Coronary artery (tissue), 2 donors: ENCODE measurements at places on chromosomes 11 and 22.

GRCh38 chr11:117328375-117329010 is 839 bp downstream of the CEP164 start:
- DNase-seq: no peak

DNA sequence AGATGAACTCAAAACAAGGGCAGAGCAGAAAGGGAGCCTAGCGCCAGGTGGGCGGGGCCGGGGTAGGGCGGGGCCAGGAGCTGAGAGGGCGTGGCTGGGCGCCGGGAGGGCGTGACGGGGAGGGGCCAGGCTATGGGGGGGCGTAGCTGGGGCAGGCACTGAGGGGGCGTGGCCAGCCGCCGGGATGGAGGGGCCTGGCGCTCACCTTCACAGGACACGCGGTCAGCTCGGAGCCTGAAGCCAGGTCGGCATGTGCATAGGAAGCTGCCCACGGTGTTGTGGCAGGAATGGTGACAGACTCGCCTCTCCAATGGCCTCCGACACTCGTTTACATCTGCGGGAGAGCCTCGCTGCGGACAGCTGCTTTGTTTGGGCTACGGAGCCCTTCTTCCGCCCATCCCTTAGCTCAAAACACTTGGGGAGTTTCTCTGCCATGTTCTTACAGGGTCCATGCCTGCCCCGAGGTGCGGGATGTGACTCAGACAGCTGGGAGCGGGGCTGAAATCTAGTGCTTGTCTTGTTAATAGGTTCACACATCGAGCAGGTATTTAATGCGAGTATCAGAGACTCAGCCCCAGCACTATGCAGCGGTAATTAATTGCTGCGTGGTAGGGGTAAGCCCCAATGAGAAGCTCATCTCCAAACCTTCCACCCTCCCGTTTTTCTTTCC is 13.4 kb downstream of the VWCE start:
- no peak for DNase-seq

GRCh38 chr11:109993786-109994185 is 99.4 kb upstream of the ZC3H12C start:
- DNase-seq: no peak

DNA sequence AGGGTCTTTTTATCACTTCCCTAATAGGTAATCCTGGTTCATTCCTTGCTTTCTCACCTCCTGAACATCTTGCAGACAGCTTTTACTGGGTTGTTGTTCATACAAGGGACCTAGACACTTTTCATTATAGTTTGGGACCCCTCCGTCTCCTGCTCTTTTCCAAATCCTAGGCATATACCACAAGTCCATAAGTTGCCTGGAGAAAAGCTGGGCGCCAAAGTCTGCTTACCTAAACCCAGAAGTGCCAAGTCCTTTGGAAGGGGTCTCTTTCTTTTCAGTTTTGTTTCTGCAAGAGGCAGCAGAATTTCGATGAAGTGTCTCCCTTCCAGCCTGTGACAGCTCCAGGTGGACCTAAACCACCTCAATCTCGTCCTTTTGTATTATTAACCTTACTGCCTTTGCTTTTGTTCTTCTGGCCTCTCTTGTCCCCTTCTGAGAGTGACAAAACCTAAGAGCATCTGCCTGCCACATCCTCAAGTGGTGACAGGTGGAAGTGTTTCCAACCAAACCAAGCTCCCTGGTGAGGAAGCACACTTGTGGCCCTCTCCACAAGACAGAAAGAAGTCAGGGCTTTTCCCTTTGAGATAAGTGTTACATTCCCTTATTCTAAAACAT is 19.5 kb upstream of the P2RY6 start:
- peak; percentile 53 for DNase-seq

GRCh38 chr11:84558085-84558905 is 1068.8 kb downstream of the DLG2 start:
- no peak for DNase-seq

DNA sequence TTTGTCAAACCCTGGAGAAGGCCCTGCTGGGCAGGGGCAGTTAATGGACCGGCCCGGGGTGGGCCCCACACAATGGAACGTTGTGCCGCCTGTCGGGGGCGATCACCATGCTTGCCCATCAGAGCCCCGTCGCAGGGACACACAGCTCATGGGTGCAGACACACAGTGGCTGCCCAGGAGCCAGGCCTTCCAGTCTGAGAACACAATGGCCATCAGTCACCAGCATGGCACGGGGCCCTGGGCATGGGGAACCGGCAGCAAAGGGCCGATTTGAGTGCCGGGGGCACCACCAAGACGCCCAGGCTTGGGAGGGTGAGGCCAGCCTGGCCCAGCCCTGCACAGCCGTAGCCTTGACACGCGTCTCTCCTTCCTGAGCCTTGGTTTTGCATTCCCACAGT is 7.1 kb downstream of the LINC01488 start:
- no peak for DNase-seq

- no peak for DNase-seq
Observed at GRCh38 chr11:79466411-79466810, 25.6 kb upstream of the TENM4 start.

DNA sequence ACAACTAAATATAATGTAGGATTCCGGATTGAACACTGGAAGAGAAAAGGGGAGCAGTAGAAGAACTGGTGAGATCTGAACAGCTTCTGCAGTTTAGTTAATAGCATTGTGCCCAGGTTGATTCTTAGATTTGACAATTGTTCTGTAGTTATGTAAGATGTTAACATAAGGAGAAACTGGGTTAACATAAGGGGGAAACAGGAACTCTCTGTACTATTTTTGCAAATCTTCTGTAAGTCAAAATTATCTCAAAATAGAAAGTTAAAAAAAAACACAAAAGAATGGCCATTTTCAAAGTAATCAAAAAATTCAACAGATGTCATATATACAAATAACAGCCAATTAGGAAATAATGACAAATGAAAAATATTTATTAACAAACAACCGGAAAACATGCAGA is 18.7 kb upstream of the LRP5 start:
- DNase-seq: no peak

DNA sequence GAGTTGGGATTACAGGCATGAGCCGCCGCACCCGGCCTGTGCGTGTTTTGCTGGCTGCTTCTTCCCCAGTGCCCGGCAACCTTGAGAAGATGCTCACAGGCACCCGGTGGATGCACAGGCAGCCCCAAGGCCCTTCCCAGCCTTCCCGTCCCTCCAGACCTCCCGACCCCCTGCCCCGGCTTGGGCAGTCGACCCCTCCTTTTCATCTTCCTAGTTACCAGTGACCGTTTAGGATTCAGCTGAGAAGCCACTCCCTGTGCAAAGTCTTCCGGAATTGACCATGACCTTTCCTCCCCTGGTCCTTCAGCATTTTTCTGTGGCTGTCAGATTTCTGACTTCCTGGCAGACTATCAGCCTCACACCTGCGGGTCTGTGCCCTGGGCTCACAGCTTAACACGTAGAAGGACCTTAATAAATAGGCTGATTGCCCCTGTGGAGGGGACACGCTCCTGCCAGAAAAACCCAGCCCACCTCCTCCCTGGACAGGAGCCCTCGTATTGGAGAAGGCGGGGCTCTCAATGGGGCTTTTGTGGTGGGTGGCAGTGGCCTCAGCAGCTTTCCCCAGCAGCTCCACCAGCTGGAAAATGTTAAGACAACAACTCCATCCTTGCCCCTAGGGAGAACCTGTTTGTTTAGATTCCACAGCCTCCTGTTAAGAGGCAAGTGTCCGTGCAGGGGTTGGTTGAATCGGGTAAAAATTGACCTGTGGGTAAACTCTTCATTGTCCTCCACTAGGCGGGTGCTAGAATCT is 10.4 kb upstream of the ANO1 start:
- peak; percentile 64 for DNase-seq

- DNase-seq: no peak
Observed at GRCh38 chr22:17957204-17957603, 67.2 kb downstream of the MICAL3 start.

DNA sequence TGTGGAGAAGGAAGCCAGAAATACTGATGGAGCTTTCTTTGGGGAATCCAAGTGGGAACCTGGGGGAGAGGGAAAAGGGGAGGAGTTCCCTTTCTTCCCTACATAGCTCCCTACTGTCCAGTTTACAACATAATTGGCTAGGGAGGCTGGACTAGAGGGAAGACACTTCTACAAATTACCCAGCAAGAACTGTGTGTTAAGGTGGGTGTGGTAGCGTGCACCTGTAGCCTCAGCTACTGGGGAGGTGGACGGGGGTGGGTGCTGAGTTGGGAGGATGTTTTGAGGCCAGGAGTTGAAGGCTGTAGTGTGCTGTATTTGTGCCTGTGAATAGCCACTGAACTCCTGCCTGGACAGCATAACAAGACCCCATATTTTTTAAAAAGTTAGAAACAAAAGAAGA is 74.0 kb downstream of the NAV2 start:
- DNase-seq: no peak

DNA sequence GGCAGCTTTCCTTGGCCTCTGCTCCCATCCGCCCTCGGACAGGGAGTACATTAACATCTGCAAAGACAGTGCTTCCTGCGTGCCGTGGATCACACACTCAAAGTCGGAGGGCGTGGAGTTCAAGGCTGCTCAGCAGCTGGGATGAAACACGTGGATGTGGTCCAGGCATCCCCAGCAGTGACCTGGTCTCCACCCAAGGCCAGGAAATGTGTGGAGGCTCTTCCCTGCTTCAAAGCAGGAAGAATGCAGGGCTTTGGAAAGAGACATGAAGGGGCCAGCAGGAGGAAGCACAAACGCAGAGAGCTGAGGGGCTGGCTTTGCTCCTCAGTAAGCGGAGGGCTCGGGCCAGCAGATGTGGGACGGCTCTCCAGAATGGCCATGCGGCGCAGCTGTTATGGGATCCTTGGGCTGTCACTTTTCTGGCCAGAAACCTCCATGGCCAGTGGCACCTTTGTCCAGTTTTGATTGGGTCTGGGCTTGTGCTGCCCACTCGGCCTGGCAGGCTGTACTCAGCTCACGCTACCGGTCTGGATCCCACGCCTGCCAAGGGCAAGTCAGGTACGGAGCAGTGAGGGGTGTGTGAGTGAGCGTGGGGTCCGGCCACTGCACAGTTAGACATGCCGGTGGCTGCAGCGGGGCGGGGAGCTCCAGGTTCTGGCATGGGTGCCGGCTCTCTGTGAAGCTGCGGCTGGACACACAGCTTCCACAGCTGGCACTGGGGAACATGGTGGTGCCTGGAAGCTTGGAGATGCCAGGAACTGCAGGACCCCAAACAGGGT is 438.0 kb downstream of the TBC1D22A start:
- DNase-seq: peak; percentile 64

GRCh38 chr11:71946144-71946571 is 17.3 kb downstream of the RNF121 start:
- no peak for DNase-seq

GRCh38 chr11:72760539-72761405 is 8.6 kb upstream of the ARAP1 start:
- DNase-seq: no peak

DNA sequence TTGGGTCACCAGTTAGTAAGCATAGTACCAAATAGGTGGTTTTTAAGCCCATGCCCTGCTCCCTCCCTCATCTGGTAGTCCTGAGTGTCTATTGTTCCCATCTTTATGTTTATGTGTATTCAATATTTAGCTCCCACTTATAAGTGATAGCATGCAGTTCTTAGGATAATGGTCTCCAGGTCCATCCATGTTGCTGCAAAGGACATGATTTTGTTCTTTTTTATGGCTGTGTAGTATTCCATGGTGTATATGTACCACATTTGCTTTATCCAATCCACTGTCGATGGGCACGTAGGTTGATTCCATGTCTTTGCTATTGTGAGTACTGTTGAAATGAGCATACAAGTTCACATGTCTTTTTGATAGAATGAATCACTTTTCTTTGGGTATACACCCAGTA is 18.2 kb upstream of the SYTL2 start:
- no peak for DNase-seq

- no peak for DNase-seq
Observed at GRCh38 chr11:60085909-60086308, 2.6 kb upstream of the MS4A2 start.

DNA sequence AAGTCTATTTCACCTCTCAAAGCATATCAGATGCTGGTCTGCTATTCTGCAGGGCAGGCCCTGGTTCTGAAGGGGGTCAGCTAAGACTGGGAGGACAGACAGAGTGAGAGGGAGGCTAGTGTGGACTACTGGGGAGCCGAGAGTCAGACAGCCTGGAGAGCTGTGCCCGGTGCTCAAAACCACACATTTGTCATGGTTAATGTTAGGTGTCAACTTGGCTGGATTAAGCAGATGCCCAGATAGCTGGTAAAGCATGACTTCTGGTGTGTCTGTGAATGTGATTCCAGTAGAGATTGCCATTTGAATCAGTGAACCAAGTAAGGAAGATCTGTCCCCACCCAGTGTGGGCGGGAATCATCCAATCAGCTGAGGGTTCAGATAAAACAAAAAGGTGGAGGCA is 102.6 kb downstream of the SNX19 start:
- DNase-seq: no peak

- no peak for DNase-seq
Observed at GRCh38 chr11:67694875-67695555, 20.6 kb upstream of the ALDH3B2 start.

DNA sequence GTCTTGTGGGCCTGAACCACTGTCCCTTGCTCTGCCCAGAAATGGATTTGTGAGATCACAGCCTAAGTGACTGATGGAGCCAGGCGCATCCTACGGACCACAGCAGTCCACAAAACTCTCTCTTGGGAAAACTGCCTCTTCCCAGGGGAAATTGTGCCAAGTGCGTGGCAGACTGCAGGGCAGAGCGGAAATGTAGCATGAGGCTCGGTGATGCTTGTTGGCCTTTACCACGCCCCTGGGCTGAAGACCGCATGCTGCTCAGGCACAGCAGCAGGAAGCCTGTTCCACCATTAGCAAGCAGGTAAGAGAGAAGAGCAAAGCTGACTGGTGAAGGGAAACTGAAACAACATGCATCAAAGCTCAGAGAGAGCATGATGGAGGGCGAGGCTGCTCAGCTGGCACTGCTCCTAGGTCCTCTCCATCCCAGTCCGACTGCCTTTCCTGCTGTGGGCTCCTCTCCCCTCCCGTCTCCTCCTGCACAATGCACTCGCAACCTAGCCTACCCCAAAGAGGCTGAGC is 26.5 kb upstream of the SCARF2 start:
- no peak for DNase-seq

DNA sequence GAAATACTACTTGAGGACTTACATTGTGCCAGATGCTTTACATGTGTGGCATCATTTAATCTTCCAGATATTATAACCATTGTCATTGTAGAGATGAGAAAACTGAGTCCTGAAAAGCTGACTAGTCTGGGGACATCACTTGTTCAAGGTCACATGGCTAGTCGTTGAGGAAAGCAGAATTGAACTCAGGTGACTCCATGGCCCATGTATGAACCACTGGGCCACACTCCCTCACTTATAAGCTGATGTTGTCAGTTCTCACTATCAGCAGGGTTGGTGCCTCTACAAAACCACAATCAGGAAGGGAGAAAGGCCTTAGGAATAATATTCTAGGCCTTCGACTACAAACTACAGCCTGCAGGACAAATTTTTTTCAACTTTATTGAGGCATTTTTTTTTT is 26.1 kb upstream of the ADA2 start:
- DNase-seq: no peak

GRCh38 chr11:77381729-77382665 is 80.5 kb upstream of the GDPD4 start:
- no peak for DNase-seq
